ENCODE measurements at places on chromosomes 3 and 15. TPM values are rescaled to one million over a fixed set of nuclear protein-coding genes. Genes with fewer than 3 reads are reported as not detected.

PAQR5 gene
- total RNA-seq, result 88.0 TPM

ZNF197 gene
- total RNA-seq, result 1.5 TPM

C3orf33 gene
- total RNA-seq, result 7.2 TPM

COL6A5 gene
- total RNA-seq, result not detected

FYCO1 gene
- 5.1 TPM for total RNA-seq

LMAN1L gene
- not detected for total RNA-seq

SLC35A5 gene
- 15.2 TPM for total RNA-seq

GPR27 gene
- 3.1 TPM for total RNA-seq

SPTSSB gene
- not detected for total RNA-seq

NR1I2 gene
- total RNA-seq, result not detected

SPESP1 gene
- total RNA-seq, result not detected

EFHB gene
- total RNA-seq, result 0.72 TPM

C3orf70 gene
- total RNA-seq, result not detected

CEP70 gene
- total RNA-seq, result 5.7 TPM

ROBO2 gene
- total RNA-seq, result not detected

CYP19A1 gene
- total RNA-seq, result 0.16 TPM

AHSG gene
- total RNA-seq, result not detected

GP9 gene
- not detected for total RNA-seq

VWA5B2 gene
- 0.40 TPM for total RNA-seq

GP5 gene
- total RNA-seq, result not detected

P2RY14 gene
- not detected for total RNA-seq

CD86 gene
- not detected for total RNA-seq

STARD9 gene
- total RNA-seq, result 1.7 TPM

PLA2G4E gene
- not detected for total RNA-seq

MAN2A2 gene
- 25.5 TPM for total RNA-seq

SFMBT1 gene
- 7.9 TPM for total RNA-seq
